Activated T-helper 1 cell treated with anti-CD3 and anti-CD28 coated beads, Interleukin-12 subunit alpha, Interleukin-12 subunit beta, Interleukin-2, Interleukin-4 antibody, amounts not matched to agents 30 ng/mL and 10 ng/mL and 1 ng/mL, durations not matched to agents 14 hours and 24 hours and 36 hours (primary cell): ENCODE measurements at places on chromosomes 12 and 14. TPM values are rescaled to one million over a fixed set of nuclear protein-coding genes. Genes with fewer than 3 reads are reported as not detected.

The FGD6 gene
- total RNA-seq = 0.64 and 0.86 TPM in 2 replicates

GRCh38 chr14:20976291-20976690 is 13.5 kb upstream of the METTL17 start:
- DNase-seq = no peak
- H3K27ac ChIP-seq = no peak overlapping the region
- H3K36me3 ChIP-seq = no peaks in the 10 kb centered on the region
- H3K27me3 ChIP-seq = peaks cover 22% of the 10 kb centered on the region
- peaks cover 6% of the 10 kb centered on the region for H3K4me1 ChIP-seq

- no peaks in the 10 kb centered on the region for H3K4me1 ChIP-seq
- H3K4me3 ChIP-seq = no peak overlapping the region
- no peaks in the 10 kb centered on the region for H3K36me3 ChIP-seq
Measured at GRCh38 chr14:105117710-105118385, 50.7 kb downstream of the JAG2 start.

The MSRB3 gene
- total RNA-seq = 0.15 TPM in 1 of 2 replicates, not detected in the other
